AG09319 (cell line): ENCODE measurements at places on chromosomes 13 and 19.

- no peak for DNase-seq
These were observed 55.0 kb downstream of the LRCH1 start for GRCh38 chr13:46607768-46608564.

GRCh38 chr13:61413572-61414535 lies 1.8 kb downstream of the PCDH20 start:
- no peak for DNase-seq

- no peak for DNase-seq
These were observed 198.7 kb upstream of the SLITRK1 start for GRCh38 chr13:84080748-84081530.

GRCh38 chr19:19661675-19662251 lies 1.7 kb downstream of the ATP13A1 start:
- no peak for DNase-seq

DNA sequence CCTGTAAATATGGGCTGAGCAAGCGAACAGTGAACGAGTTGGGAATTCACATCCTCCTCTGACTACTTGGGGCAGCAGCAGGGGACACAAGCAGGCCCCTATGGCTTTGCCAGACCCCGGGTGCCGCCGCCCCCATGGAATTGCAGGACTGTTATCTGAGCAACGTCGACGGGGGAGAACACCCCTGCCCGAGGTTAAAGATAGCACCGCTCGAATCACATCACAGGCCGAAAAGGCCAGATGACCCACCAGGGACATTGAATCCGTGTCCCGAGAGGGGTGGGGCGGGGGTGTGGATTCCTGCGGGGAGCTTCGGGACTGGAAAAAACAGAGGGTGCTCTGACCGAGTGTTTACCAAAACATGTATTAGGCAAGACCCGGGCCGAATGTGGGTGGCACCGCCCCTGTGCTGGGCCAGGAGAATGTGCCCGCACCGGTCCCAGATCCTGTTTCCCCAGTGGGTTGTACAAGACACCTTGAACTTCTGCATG lies 9.1 kb downstream of the FEM1A start:
- no peak for DNase-seq

GRCh38 chr13:49464085-49464484 lies 20.0 kb downstream of the SETDB2 start:
- DNase-seq, result no peak
